Right ventricle myocardium inferior (tissue), 1 donor: ENCODE measurements at places on chromosomes 12 and 14.

DNA sequence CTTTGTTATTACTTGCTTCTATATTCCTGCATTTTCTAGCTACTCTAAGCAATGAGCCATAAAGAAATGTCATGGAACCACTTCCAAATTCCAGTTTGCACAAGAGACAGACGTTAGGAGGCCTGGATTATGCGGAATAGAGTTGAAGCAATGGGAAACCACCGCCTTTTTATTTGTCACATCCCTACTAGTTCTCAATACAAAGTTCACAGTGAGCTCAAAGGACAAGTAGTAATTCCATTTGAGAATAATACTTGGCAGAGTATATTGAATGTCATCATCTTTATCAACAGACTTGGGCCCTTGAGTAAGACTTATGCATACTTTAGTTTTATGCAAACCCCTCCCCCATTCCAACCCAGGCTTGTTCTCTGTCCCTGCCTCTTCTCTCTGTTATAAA is 3.7 kb upstream of the SLC15A5 start:
- DNase-seq = no peak

DNA sequence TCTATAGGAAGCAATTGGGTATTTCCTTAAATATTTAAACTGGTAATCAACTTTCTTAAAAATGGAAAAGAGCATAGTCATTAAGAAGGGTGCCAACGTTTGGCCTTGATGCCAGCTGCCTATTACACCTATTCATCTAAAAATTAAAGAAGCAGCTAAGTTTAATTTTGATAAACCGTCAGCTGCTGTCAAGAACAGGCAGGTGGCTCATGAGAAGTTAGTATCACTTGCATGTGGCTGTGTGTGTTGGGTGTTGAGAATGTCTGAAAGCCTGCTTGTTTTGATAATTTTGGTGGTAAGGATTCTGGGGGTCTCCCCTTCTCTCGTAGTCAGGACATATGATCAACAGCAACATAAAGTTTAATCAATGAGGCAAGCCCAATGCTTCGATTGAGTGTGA is 6.5 kb downstream of the GLRX5 start:
- DNase-seq = no peak

- DNase-seq = no peak
Measured at GRCh38 chr14:85728476-85729065, 198.6 kb downstream of the FLRT2 start.

DNA sequence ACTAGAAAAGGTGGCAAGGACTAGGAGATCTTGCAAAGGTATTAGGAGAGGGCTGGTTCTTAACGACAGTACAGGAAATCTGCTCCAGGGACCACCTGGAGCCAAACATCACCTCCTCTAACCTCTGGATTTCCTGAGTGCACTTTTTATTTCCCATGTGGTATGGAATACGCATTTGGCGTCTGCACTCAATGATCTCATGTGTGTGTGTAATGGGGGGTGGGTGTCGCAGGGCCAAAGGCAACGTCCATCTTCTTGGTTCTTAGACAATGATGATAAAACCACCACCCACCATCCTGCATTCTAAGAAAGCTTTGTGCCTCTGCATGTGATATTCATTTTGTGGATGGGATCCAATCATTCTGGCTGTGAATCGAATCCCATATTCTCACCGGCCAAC is 68.8 kb downstream of the CLMN start:
- DNase-seq = no peak

DNA sequence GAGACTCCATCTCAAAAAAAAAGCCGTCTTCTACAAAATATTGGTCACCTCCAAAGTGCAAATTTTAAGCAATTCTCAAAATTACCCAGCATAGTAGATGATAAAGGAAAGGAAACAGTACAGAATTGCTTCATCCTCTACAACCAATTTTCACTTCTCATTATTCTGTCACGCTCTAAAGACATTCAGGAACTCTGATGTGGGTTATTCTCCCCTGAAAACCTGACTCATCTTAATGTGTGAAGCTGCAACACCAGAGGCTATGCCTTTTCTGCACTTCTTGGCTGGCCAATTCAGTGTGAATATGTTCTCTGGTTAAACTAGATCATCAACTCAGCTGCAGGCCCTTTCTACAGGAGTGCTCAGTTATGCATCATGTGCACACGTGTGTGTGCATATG is 11.0 kb downstream of the PTGER2 start:
- no peak for DNase-seq

- no peak for DNase-seq
Measured at GRCh38 chr12:59649203-59649602, 53.4 kb downstream of the SLC16A7 start.

- no peak for DNase-seq
Measured at GRCh38 chr14:20612403-20612802, 21.2 kb upstream of the RNASE12 start.
